T-helper 17 cell (primary cell): ENCODE measurements at places on chromosomes 6 and 20. TPM values are rescaled to one million over a fixed set of nuclear protein-coding genes. Genes with fewer than 3 reads are reported as not detected.

DNA sequence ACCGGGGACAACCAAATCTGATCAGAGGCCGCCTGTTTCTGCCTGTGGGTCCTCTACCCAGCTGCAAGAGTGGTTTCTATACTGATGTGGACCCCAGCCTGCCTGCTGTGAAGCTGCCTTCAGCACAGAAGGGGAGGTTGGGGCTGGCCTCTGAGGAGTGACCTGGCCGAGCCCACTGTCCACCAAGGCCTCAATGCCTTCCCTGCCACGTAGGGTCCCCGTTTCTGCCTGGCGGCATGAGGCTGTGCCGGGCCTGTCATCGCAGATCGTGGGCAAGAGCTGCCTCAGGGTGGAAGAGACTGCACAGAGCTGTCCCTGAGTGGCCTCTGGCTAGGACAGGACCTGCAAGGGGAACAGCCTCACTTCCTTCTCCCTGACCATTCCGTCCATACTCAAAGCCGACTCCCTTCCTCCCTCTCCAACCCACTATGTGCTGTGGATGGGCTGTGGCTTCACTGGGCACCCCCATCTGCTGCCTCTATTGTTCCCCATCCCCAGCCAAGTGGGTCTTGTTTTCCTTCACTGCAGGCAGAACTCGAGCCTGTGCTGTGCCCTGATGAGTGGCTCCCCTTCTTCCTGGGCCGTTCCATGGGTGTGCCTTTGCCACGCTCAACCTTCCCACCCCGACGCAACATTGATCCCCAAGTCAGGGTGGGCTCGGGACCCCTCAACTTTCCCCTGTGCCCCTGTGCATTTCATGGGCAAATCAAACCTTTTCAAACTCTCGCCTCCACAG is 60.3 kb downstream of the ERMARD start:
- no peak overlapping the region for H3K27ac ChIP-seq
- H3K36me3 ChIP-seq: no peaks in the 10 kb centered on the region
- H3K27me3 ChIP-seq: peaks cover 14% of the 10 kb centered on the region

DNA sequence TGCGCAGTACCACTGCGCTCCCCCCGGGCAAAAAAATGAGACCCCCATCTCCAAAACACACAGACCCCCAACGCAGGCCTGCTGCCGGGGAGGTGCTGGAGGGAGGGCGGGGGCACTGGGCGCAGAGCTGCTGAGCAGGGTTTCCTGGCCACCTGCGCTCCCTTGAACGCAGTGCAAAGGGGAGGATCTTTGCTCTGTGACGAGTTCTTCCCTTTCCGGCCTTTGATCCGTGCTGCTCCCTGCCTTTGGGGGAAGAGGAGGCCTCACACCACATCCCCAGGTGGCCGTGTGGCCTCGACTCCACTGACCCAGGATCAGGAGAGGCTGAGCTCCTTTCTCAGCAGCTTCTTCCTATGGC is 8.9 kb upstream of the COL20A1 start:
- no peaks in the 10 kb centered on the region for H3K27me3 ChIP-seq
- H3K4me1 ChIP-seq: peaks cover 7% of the 10 kb centered on the region
- H3K27ac ChIP-seq: peak overlapping the region; percentile 60
- no peak for DNase-seq

Gene HLA-DQB1
- total RNA-seq: 15.7 TPM

- H3K27ac ChIP-seq: no peak overlapping the region
- H3K36me3 ChIP-seq: no peaks in the 10 kb centered on the region
- DNase-seq: no peak
- no peak overlapping the region for H3K4me3 ChIP-seq
Observed at GRCh38 chr20:14913896-14914620, 576.6 kb upstream of the FLRT3 start.

DNA sequence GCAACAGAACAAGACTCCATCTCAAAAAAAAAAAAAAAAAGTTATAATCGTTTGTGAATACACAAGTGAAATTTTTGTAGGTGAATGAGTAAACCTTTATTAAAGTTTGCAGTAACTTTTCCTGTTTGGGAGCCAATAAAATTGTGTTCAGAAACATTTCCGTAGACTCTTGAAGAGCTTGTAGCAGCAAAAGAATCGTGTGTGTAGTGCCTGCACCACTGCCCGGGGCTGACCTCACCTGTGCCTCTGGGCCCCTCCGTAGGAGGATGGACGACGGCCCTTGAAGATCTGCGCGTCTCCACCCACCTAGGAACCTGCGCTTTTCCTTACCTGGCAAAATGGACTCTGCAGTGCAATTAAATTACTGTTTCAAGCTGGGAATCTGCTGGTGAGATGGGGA is 366.0 kb downstream of the THBS2 start:
- H3K27ac ChIP-seq: no peak overlapping the region
- H3K4me1 ChIP-seq: peaks cover 12% of the 10 kb centered on the region
- H3K4me3 ChIP-seq: no peak overlapping the region
- DNase-seq: no peak
